GM03348 (cell line): ENCODE measurements at places on chromosomes 16 and 17.

- peak; percentile 80 for DNase-seq
These were observed 6.7 kb downstream of the MMP28 start for GRCh38 chr17:35788477-35789368.

GRCh38 chr17:49341356-49341755 lies 20.7 kb downstream of the ZNF652 start:
- DNase-seq: no peak

- DNase-seq: no peak
These were observed 83.9 kb upstream of the IRX3 start for GRCh38 chr16:54370278-54371040.

DNA sequence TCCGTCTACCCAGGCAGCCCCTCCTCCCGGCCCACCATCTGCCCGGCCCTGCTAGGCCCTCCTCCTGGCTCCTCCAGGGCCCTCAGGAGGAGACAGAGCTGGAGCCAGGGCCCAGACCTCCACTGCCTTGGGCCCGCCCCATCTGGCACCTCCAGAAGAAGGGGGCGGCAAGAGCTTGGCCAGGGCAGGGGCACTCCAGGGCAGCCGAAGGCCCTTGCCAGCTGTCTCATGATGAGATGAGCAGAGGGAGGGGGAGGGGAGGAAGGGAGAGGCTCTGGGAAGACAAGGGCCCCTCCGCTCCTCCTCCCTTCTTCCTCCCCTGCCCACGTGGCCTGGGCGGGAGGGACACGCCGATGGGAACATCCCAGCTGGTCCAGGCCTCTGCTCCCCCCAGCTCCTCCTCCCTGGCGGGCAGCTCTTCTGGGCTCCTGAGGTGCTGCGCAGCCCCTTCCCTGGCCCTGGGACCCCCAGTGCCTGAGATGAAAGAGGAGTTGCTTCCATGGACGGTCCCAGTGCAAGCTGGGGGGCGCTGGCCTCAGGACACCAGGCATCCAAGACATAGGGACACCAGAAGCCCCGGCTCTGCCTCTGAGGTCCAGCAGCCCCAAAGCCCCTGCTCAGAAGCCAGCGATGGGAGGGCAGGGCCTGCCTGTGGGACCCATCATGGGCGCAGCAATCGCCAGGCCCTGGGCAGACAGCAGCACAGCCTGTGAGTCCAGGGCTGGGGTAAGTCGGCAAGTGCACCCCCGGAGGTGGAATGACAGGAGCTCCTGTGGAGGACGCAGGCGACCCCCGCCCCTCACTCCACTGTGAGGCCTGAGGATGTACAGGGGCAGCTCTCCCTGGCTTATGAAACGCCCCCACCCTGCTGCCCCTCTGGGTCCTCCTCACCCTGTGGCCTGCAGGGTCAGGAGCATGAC lies 23.6 kb upstream of the ENPP7 start:
- no peak for DNase-seq

GRCh38 chr17:48960834-48961515 lies 7.4 kb downstream of the GIP start:
- DNase-seq: peak; percentile 37

DNA sequence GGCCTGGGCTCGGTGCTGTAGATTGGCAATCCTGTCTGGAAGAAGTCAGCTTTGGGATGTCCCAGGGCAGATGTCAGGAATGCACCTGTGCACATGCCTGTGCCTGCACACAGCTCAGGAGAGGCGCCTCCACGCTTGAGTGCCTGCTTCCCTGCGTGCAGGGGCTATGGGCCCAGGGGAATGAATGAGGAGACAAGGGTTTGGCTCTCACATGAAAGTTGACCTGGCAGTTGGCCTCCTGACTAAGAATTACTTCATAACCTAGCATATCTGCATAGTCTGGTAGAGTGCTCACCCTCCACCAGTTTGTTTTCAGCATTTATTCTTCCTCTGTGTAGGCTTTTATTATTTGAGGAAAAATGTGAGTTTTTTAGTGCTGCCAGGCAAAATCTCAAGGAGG lies 50.0 kb downstream of the PLD6 start:
- peak; percentile 82 for DNase-seq

DNA sequence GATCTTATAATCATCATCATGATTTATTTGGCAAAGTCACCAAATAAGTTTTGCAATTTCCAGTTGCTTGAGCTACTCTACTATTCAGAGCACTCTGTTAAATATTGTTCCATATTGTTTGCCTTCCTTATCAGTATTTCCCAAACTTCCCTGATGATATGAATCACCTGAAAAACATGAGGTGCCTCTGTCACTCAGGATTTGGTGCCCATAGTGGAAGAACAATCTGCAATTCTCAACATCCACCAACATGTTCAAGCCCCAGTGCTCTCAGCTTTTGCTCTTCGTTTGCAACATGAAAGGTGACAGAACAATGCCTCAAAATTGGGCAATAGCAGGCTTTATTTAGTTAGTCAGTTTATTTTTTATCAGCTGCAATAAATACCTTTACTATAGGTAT lies 28.6 kb upstream of the WSB1 start:
- no peak for DNase-seq

GRCh38 chr16:72903176-72903575 lies 144.8 kb downstream of the ZFHX3 start:
- no peak for DNase-seq

DNA sequence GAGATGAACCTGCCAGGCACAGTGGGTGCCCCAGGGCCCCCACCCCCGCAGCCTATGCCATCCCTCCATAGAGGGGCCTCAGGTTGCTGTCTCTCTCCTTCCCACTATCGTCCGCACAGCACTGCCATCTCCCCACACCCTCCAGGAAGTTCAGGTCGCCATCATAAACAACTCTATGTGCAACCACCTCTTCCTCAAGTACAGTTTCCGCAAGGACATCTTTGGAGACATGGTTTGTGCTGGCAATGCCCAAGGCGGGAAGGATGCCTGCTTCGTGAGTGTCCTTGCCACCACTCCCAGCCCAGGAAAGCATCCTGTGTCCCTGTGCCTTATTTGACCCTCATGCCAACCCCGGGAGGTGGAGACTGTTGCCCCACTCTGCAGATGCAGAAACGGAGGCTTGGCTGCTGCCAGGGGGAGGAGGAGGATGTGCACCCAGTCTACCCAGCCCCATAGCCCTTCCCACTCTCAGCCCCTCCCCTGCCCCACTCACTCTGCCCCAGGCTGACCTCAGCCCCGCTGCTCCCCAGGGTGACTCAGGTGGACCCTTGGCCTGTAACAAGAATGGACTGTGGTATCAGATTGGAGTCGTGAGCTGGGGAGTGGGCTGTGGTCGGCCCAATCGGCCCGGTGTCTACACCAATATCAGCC lies 3.9 kb downstream of the PRSS21 start:
- DNase-seq: no peak

GRCh38 chr17:39863918-39864746 lies at the start of gene IKZF3:
Gene IKZF3 (minus strand): TSS chr17:39864312. CDS start chr17:39864126, 186 bp downstream.
- DNase-seq: peak; percentile 24

DNA sequence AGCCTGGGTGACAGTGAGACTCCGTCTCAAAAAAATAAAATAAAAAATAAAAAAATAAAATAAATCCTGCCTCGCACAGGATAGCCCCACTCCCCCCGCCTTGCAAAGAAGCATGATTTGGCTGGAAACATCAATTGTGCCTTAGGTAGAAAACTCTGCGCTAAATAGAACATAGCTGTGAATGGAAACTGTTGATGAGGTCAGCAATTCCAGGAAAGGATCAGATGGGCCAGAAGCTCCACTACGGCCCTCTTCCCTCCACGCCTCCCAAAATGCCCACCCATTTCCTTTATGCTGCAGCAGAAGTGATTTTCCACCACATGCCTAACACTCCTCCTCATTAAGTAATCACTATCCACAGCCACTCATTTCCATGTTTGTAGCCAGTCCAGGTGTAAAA lies 473.4 kb downstream of the XYLT1 start:
- DNase-seq: no peak

DNA sequence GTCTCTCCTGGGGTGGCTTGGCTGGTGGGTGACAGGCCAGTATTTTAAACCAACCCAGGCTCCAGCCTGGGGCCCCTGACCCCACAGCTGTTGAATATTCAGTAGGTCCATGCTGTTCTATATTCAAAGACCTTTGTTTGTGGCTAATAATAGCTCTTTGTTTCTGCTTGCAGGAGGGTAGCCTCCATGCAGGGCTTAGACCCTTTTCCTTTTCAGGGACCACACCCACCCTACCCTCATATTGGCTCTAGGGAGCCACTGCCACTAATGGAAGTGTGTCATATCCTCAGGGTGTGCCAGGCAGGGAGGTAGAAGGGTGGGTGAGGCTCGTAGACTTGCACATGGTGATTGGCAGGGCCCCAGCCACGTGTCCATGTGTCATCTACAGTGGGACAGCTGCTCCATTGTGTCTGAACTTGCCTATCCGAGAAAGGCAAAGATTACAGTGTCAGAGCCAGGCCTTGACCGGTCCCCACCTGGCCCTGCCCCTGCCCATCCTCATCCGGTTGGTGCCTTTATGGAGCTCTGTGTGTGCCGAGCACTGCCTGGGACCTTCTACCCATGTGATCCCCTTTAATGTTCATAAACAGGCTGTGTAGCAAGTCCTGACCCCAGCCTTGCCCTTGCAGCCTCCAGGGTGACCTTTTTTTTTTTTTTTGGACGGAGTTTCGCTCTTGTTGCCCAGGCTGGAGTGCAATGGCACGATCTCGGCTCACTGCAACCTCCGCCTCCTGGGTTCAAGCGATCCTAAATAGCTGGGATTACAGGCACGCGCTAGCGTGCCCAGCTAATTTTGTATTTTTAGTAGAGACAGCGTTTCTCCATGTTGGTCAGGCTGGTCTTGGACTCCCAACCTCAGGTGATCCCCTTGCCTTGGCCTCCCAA lies 22.1 kb downstream of the TMC7 start:
- DNase-seq: peak; percentile 21

- DNase-seq: no peak
These were observed 14.5 kb upstream of the RNF222 start for GRCh38 chr17:8412089-8412488.

GRCh38 chr17:39916918-39917317 lies 1.5 kb downstream of the GSDMB start:
- no peak for DNase-seq

DNA sequence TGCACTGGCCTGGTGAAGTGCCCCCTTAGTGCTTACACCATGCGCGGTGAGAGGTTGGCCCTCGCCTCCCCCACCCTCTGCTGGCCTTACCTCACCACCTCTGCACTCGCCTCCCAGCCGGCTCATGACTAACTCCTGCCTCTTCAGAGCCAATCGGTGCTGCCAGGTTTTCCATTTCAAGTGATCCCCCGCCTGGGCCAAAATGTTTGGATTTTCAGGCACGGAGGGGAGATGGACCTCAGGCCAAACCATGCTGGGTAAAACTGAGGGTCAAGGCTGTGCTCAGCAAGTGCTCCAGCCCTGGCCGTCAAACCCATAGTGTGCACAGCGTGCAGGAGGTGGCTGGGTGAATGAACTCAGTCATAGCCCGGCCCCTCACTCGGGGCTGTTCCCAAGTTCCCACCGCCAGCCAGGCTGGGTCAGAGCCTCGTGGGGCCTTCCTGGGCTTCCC lies 175.4 kb downstream of the SEC14L1 start:
- DNase-seq: peak; percentile 74

- DNase-seq: no peak
These were observed 266.8 kb downstream of the SEC14L1 start for GRCh38 chr17:77407321-77408277.

DNA sequence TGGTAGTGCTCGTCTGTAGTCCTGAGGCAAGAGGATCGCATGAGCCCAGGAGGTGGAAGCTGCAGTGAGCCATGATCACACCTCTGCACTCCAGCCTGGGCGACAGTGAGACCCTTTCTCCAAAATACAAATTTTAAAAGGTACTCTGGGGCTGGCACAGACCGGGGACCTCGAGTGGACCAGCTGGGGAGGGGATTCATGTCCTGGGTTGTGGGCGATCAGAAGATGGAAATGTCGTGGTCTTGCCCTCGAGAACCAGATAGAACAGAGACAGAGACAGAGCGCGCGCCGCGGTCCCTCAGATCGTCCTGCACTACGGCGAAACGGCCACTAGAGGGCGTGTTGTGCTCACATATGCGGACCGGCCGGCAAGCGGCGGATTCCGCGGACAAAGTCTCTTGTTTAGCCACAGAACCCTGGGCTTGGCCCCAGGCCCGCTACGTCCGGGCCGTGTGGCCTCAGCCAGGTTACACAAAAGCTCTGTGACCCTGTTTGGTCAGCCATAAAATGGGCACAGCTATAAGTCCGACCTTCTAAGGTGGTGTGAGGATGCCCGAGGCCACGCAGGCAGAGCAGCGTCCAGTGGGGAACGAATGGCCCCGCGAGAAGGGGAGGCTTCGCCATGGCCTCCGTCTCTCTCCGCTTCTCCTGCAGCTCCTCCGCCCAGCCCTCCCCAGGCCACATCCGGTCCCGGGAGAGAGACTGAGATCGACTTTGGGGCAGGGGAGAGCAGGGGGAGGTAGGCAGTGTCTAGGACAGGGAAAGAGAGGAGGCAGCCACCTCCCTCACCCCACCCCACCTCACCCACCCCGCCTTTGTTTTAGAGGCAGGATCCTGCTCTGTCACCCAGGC lies 14.6 kb upstream of the SBK1 start:
- DNase-seq: peak; percentile 90

- DNase-seq: no peak
These were observed 3.0 kb downstream of the NTAN1 start for GRCh38 chr16:15052747-15053476.

DNA sequence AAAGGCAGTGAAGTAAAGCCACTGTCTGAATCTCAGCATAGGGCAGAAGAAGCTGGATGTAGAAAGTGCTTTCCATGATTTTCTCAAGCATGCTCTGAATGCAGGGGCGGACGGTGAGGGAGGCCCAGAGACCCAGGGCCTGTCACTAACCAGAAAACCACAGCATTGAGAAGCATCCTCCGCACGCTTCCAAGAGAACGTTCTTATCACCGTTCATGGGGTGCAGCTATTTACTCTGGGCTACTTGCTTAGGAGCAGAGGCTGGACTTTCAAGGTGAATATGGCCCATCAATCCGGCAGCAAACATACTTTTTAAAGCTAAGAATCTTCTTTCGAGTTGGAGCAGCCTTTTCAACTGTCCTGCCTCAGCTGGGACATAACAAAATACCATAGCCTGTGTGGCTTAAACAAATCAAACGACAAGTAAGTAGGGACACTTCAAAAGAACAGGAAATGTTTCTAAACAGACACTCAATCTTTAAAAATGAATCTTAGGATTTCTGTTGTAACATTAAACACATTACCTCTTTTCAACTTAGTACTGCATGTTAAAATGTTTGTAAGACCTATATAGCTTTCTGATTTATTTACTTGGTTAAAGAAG lies 46.5 kb upstream of the CDRT4 start:
- no peak for DNase-seq

DNA sequence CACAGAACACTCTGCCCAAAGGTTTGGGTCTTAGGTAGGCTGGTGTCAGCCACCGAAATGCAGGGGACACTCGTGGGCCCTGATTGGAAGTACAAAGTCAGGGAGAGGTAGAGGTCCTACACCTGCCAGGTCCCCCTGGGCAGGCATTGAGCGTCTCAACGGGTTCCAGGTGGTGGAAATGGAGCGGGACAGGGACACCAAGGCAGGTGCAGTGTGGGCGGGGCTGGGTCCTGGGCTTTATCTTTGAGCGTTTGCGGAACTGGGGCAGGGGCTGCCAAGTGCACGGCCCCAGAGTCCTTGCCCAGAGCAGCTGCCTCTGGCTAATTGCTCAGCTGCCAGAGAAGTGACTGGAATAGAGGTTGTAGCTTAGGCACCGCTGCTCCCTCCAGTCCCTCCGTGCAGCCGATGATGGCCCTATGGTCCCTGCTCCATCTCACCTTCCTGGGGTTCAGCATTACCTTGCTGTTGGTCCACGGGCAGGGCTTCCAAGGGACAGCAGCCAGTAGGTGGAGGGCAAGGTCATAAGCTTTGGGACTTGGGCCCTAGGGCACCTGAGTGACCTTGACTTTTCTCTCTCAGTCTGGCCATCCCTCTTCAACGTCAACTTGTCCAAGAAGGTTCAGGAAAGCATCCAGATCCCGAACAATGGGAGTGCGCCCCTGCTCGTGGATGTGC lies at the start of gene ZACN:
ZACN (plus strand) TSS at position 323 of the 675 bp plus-strand sequence; CDS start at position 406, 83 bp downstream.
- no peak for DNase-seq

GRCh38 chr17:80546267-80546666 lies 1.6 kb downstream of the RPTOR start:
- DNase-seq: no peak
